ENCODE measurements at places on chromosomes 6 and 20.

DNA sequence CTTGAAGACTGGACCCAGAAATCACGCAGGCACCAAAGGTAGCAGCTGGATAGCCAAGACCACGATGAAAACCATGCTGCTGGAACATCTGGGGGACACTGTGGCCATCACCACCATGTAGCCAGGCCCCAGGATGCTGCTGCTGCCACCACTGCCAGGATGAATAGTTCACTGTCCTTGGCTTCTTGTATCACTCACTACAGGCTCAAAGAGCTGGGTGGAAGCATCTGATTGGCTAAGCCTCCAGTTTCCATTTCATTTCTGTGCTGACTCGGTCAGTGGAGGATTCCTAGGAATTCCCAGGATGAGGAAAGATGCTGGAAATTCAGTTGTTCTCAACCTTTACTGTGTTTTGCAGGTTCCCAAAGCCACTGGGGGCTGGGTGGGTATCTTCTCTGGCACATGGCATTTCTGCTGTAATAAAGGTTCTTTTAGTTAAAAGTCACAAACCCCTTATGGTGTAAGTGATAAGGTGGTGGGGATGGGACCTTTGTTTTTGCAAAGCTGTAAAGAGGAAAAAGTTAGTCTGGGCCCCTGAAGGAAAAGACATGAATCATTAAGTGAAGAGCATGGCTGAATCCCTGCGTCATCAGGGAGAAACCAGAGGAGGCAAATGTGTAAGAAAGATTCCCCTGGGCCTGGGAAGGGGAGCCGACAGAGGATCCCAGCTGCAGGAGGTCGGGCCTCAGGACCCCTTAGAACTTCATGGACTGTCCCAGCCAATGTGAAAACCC is 75.6 kb upstream of the RNF24 start:
- no peak for DNase-seq

DNA sequence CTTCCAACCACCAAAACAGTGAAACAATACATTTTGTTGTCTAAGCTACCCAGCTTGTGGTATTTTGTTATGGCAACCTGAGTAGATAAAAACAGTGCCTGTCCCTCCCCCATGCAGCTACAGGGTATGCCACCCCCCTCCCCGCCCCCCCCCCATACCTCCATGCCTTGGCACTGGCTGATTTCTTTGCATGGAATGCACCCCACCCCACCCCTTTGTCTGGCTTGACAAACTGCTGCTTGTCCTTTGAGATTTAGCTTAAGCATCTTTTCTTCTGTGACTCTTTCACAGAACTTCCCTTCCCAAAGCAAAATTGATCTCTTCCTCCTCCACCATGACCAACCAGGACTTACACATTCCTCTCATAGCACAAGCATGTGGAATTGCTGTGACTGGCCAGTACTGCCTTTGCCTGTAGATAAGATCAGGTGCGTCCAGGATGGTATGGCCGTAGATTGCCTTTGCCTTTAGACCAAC is 64.6 kb upstream of the ADGRF1 start:
- no peak for DNase-seq

GRCh38 chr6:155813548-155813947 is 357.9 kb upstream of the NOX3 start:
- DNase-seq, result no peak

GRCh38 chr6:139409026-139409425 is 34.6 kb upstream of the CITED2 start:
- no peak for DNase-seq

- no peak for DNase-seq
These were observed 40.4 kb downstream of the TTI1 start for GRCh38 chr20:37992802-37993409.

GRCh38 chr6:97312241-97312640 is 29.2 kb upstream of the MMS22L start:
- DNase-seq, result no peak

DNA sequence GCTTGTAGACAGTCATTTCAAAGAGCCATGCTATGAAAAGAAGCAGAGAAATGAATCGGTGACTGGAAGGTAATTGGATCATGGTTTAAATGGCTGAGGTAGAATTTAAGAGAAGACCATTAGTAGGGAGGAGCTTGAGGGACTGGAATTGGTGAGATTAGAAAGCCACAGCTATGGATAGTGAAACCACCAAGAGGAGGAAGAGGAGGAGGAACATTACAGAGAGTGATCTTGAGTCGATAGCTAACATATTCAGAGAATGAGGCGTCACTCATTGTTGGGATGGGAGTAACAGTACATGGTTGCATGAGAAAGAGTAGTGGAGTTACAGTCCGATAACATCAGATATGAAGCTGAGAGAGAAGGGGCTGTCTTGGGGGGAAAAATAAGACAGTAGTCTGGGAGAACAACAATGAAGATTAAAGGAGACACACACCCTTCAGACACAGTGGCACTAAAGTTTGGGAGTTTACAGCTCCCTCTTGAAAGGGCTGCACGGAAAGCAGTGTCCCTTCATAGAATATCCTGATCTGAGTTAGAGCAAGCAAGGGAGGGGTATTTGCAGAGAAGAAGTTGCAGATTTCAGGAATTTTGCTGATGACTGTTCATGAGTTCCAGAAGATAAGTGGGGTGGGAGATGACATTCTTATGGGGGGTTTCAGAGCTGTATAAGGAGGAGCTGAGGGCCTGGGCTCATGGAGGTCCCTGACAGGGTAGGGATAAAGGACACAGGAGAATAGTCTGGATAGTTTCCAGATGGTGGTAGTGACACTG is 15.1 kb upstream of the LAMP5 start:
- DNase-seq, result no peak

DNA sequence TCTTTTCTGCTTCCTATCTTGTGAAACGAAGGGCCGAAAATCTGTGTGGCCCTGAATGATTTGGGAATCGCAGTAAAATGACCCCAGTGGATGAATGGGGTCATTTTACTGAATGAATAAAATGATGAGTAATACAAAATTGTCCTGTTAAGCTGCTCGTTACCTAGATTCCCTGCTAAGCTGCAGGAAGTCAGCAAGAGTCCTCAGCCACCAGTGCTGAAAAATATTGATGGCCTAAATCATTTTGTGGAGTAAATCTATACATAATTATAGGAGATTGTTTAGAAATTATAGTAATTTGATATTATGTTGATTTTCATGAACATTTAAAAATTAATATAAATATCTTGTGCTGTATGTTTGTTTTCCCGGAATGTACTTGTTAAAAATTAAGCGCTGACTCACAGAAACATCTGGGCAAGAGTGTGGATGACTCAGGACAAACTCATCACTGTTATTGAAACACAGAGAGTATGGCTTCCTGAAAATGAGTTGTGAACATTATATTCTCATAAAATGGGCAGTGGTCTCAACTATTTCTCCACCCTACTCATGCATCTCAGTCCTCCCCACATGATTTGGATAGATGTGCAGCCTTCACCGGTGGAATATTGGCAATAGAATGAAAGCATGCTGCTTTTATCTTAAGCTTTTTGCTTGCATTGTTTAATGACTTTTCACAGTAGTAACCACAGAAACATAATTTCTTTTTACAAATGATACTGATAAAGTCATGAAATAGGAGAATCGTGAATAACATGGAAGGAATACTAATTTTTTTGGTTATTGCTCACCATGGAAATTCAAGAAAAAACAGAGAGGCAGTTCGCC is 36.2 kb upstream of the RGS17 start:
- DNase-seq, result no peak

GRCh38 chr6:26044140-26045064 is 42.8 kb upstream of the HFE start:
- no peak for DNase-seq

GRCh38 chr6:165726290-165726875 is 63.3 kb upstream of the PDE10A start:
- no peak for DNase-seq

DNA sequence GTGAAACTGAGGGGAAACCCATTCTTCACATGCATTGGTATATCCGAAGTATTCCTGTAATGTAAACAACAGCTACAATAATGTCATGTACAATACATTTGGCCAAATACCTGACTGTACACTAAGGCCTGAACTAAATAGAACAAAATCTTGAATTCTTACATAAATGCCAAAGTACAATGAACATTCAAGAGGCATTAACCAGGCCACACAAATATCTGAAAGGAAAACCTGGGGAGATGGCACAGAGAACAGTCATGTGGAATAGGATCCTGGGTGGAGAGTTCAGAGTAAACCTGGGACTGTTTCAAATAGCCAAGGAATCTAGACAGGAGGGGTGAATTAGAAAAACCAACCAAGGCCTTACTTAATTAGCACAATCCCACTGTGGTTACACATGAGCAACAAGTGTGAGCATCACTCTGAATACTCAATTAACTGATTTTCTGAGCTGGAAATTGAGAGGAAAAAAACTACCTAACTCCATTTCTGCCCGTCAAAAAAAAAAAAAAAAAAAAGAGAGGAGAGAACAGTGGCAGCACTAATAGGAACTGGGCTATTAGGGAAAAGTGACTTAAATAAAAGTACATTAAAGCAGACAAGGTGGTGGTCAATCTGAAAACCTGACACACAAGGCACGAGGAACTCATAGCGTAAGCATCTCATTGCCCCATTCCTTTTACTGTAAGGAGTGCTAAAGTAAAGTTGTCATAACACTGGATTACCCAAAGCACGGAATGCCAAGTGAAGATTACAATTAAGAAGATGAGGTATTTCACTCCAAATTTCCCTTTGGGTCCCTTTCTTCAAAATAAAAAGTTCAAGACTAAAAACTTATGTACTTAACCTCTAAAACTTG is 10.9 kb downstream of the SNX5 start:
- no peak for DNase-seq

DNA sequence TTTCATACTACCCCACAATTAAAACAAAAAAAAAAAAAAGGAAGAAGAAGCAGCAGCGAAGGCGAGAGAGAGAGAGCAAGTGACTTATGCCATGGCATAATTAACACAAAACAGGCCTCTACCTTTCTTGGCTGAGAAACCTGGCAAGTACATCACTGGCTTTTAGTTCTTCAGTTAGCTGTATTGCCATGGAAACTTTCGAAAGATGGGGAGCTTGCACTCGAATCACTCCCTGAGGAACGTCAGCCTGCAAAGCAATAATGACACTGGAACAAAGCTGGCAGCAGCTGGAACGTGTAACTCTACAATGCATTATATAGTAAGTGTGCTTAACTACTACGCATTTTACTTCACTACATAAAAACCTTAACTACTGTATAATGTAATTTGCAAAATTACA is 126.1 kb downstream of the ARHGAP18 start:
- DNase-seq, result no peak

- no peak for DNase-seq
These were observed 79.0 kb downstream of the MRPL14 start for GRCh38 chr6:44048277-44048676.

- no peak for DNase-seq
These were observed 8.3 kb downstream of the PM20D2 start for GRCh38 chr6:89154131-89154530.

- no peak for DNase-seq
These were observed 4.2 kb upstream of the EPHA7 start for GRCh38 chr6:93423542-93423941.

GRCh38 chr6:45681860-45682511 is 304.3 kb upstream of the SUPT3H start:
- DNase-seq, result no peak

GRCh38 chr6:2713473-2714110 is 37.1 kb downstream of the MYLK4 start:
- DNase-seq, result no peak

DNA sequence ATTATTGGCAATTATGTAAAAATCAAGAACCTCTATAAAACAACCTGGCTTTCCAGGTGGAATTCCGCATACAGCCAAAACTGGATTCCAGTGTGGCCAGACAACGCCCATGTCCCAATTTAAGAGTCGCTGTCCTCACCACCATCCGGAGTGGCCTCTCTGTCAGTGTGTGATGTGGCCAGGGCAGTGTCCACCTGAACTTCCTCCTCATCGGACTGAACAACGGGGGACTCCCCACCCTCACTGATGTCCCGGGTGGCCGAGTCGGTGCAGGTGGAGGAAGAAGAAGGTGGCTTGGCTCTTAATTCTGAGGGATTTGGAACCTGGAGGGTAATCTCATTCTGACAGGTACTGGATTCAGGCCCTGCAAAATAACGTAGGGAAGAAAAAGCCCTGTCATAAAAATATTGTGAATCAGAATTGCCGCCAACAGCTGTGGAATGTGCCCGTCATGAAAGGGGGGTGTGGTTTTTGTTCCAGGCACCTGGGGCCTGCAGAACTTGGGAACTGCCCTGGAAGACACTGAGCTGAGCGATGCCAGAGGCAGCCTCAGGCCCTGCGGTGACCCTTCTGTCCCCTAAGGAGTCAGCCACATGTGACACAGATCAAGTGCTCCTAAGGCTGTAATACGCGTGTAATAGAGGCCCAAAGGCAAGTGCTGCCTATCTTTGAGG is 139.8 kb downstream of the DTNBP1 start:
- DNase-seq, result no peak

- DNase-seq, result no peak
These were observed 637.8 kb upstream of the EYS start for GRCh38 chr6:66344796-66345195.

GRCh38 chr20:23007886-23008655 is 27.0 kb upstream of the SSTR4 start:
- DNase-seq, result no peak

- no peak for DNase-seq
These were observed 277.0 kb downstream of the PRL start for GRCh38 chr6:22019857-22020256.

DNA sequence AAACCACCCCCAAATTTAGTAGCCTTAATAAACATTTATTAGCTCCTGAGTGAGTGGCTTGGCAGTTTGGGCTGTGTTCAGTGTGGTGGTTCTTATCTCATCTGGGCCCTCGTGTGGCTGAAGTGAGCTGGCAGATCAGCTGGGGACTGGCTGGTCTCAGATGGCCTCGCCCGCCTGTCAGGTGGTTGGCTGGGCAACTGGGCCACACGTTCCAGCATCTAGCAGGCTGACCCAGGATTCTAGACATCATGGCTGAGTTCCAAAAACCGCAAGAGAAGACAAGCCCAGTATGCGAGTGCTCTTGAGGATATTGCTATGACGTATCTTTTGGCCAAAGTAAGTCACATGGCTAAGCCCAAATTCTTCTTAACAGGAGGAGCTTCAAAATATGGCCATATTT is 28.9 kb downstream of the EIF2S2 start:
- DNase-seq, result no peak

DNA sequence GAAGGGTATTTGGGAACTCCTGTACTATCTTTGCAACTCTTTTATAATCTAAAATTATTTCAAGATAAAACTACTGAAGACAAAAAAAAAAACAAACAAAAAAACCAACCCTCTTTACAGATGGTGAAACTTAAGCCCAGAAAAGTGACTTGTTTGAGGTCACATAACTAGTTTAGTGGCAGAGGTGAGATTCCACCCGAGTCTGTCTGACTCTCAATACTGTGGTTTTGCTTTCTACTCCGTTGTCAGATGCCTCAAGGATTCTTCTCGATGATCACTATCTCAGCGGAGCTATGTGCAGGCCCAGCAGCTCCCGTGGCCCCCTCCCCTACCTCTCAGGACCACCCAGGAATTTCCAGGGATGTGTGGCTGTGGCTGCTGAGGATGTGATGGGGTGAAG is 36.1 kb upstream of the KCNB1 start:
- no peak for DNase-seq

GRCh38 chr6:34445313-34445860 is 19.5 kb upstream of the RPS10 start:
- no peak for DNase-seq

- DNase-seq, result no peak
These were observed 8.8 kb downstream of the ASF1A start for GRCh38 chr6:118902726-118903125.
